ENCODE measurements at places on chromosomes 7 and 10.

GRCh38 chr7:43431020-43431595, 151.8 kb upstream of the STK17A start:
- no peak for DNase-seq

GRCh38 chr7:128665057-128665456, 7.0 kb upstream of the GARIN1A start:
- no peak for DNase-seq

GRCh38 chr7:69864274-69864673, 266.0 kb downstream of the AUTS2 start:
- DNase-seq: no peak

DNA sequence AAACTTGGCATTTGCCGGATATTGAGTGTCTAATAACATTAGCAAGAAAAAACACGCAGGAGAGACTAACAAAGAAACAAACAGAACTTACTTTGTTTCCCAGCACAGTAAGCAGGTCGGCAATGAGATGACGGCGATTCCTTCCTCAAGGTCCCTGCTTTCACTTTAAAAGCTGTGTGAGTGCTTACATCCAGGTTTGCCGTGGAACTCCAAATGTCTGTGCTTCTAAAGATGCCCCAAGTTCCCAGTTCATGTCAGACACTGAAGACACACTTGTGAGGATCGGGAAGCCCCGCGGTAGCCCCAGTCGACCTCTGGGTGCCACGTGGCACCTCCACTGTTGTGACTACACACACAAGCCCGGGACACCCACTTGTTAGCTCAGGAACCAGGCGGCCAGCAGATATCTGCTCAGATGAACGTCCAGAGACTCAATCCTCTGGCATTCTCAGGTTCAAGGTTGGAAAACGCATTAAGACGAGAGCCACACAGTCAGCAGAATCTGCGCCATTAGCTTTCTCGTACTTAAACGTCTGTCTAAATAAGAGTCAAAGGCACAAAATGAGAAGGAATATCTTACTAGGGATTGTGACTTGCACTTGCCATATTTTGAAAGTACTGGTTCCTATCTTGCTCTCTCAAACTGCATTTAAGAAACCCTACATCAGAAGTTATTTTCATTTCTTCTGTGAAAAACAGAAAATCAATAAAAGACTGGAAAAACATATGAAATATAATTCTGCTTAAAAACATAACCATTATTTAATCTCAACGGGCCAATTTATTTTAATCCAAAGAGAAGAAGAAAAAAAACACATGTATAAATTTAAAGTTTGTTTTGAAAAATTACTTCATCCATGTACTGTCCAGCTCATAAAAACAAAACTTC, 207.6 kb upstream of the KLF14 start:
- DNase-seq: peak; percentile 74

- no peak for DNase-seq
Measured at GRCh38 chr7:12769444-12769843, 82.0 kb downstream of the ARL4A start.

DNA sequence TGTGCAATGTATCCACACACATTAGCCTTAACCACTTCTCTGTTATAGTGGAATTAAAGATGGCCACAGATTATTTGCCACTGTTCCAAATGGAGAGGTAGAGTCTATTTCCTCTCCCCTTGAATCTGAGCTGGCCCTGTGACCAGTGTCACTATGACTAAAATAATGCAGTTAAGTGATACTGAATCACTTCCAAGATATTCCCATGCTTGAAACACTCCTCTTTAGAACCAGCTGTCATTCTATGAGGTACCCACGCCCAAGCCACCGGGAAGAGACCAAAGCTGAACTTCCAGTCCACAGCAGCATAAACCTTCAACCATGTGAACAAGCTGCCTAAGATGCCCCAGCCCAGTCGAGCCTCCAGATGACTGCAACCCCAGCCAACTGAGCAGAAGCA, 2.1 kb upstream of the DHX32 start:
- DNase-seq: no peak

GRCh38 chr10:44858988-44859387, 52.1 kb upstream of the TMEM72 start:
- no peak for DNase-seq

GRCh38 chr10:49610458-49611165, 502 bp downstream of the SLC18A3 start:
- no peak for DNase-seq

DNA sequence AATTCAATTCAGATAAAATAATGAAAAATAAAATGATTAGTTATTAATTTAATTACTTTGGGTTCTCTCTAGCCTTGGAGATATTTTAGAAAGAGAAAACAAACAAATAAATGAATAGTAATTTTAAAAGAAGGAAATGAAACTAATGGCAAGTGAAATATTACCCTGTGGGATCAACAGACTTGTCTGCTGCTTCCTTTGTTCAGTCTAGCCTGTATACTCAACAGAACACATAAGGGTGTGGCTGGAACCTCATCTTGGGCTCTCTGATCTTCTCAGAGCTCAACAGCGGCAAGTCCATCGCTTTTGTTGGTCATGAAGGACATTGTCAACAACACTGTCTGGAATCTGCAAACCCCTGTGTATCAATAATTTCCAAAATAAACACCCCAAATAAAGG, 904.9 kb downstream of the IPMK start:
- no peak for DNase-seq

- no peak for DNase-seq
Measured at GRCh38 chr7:7321681-7322080, 139.3 kb downstream of the C1GALT1 start.

All from body of pancreas (tissue), 4 donors.